ENCODE measurements at places on chromosomes 5 and 9.

- no peak for DNase-seq
These were observed 79.3 kb downstream of the RXRA start for GRCh38 chr9:134405527-134405926.

DNA sequence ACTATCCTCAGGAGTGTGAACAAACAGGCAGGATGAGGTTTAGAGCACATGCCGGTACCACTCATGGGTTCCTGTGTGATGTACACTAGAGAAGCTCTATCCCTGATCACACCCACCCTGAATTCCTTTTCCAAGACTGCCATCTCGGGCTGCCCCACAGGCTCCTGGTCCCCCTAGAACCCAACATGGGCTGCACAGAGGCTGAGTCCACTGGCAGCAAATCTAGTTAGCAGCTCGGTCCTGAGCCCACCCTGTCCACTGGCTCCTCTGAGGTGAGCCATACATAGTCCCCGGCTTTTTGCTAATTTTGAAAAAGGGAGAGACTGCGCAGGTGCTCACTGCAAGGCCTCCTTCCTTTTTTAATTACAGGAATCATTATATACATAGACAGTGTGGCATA, 227.0 kb downstream of the FSTL4 start:
- no peak for DNase-seq

DNA sequence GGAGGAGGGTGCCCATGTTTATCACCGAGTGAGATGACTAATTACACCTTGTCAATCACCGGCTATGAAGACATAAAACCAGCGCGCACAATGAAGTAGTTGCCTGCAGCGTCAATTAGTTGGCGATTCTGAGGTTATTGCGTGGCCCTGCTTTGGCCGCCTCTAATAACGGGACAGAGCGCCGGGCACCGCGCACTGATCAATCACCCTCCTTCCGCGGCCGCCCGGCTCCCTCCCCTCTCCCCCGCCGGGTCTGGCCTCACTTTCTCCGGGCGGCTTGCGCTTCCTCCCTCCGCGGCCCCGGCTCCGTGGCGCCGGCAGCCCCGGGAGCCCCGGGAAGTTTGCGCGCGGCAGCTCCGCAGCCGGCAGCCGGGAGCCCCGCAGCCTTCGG, 3.3 kb upstream of the LHX2 start:
- DNase-seq = peak; percentile 65

DNA sequence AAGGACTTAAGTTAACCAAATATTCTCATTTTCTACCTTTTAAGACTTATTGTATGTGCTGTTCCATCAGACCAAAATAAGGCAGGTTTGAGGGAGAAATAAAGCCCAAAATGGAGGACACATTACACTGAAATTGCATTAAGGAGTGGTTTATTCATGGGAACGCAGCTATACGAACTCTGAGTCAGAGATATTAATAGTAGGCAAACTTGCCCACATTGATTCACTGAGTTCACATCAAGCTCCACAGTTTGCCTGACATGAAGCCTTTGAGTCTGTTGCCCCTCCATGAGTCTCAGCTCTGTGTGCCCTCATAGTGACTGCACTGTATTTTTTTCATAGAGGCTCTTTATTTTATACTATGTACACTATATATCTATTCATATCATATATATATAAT, 135.0 kb upstream of the SNX2 start:
- no peak for DNase-seq

GRCh38 chr5:141476132-141476911, 556 bp downstream of the PCDHGC3 start:
- peak; percentile 15 for DNase-seq
